ENCODE measurements at places on chromosomes 6 and 20.

DNA sequence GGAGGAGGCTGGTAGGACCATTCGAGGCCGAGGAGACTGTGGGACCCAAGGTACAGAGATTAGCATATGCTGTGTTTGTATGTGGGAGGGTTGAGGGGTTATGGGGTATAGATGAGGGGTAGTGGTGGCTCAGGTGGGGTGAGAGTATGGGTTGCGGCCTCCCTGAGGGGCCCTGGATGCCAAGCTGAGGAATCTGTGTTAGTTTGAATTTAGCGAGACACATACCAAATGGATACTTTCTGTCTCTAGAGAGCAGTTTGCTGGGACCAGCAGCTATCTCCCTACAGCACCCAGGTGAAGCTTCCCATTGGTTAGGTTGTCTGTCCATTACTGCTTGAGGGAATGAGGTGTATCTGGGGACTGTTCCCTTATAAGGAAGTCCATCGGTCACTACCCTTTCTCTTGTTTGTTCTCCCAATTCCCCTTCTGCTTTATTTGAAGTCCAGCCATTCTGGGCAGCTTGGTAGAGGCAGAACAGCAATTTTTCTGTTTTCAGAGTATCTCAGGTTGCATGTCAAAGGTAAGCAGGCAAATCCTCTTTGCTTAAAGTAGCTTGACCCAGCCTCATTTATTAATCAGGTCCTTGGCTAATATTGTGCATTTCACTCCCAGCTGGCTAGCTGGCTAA, 15.2 kb downstream of the CHMP4B start:
- DNase-seq = no peak

GRCh38 chr6:56620229-56620868, 22.3 kb downstream of the DST start:
- no peak for DNase-seq

DNA sequence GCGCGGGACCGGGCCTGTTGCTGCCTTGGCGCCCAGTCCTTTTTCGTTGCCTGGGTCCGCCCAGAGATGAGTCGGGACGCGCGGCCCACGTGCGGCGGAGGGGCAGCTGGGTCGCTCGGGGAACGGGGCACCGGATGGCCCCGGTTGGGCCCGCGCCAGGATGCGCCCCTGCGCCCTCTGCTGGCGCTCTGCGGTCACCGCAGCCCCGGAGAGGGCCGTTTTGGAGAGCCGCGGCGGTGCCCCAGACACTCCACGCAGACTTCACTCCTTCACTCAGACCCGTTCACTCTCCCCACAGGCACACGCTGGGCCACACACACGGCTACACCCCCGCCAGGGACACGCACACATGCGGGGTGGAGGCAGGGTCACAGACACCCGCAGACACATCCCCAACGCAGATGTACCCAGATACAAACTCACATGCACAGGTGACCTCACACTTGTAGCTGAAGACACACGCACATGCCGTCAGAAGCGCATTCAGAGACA, 38.8 kb downstream of the SRC start:
- DNase-seq = no peak

DNA sequence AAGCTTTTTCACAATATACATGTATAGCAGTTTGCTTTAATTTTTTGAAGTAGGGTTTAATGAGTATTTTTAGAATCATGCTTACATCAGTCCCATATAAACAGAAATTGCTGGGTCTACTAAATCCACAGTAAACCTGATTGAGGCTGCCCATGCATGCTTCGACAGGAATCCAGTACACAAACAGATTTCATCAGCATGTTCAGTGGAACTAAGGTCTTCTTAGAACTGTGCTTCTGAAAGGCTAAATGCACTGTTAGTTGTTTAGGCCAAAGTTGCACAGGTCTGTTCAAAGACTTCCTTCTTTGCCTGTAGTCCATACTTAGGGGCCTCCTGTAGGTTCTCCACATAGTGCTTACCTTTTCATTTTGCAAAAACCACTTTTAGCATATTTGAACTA, 42.5 kb upstream of the THBS2 start:
- DNase-seq = no peak

GRCh38 chr6:28330041-28330440, 5.9 kb downstream of the ZSCAN31 start:
- no peak for DNase-seq

- DNase-seq = peak; percentile 46
Observed at GRCh38 chr6:155328539-155329459, 14.5 kb upstream of the TFB1M start.

GRCh38 chr20:41330343-41330720, 10.3 kb upstream of the LPIN3 start:
- DNase-seq = no peak

DNA sequence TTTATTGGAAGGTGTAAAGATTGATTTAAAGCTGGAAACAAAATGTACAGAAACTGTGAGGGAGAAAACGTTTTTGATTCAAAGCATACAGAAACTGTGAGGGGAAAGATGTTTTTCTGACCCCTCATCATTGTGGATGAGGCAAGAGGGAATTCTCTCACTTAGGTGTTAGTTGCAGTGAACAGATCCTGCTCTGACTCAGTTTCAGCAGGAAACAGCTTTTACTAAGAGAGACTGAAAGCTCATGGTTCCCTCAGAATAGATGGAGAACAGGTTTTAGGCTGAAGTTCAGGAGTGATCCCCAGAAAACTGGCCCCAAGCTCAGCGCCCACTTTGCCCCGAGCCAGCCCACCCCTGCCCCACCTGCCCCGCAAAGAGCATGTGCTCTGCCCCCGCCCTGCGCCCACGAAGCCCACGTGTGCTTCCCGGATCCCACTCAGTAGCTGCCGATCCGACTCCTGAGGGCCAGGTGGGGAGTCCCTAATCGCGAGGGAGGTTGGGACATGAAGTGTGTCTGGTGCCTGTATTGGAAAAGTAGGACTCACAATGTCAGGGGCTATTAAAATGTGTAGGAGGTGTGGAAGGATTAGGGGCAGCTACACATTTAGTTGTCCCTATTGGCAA, 41.2 kb downstream of the DUSP22 start:
- no peak for DNase-seq

DNA sequence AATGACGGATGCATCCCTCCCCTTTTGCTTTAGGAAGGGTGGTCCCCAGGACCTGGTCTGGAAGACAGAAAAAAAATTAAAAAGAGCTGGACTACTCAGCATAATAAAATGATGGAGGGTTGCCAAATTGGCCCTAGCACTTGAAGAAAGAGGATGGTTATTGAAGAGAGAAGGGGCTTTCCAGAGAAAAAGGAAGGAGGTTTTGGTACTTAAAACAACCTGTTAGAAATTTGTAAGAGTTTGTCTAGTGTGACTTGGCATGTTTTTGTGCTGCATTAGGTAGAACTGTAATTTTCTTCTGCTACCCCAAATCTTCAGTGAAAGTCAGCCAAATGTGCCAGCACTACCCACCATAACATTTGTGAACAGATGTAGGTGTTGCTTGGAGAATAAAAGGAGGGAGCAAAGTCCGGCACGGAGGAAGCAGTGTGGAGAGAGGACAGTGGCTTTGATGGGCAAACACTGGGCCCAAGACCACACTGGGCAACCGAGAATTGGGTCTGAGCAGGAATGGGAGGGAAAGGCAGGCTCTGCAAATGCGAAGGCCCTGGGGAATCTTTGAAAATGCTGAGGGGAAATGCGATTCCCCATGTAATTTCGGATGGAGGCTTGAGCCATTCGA, 160.9 kb downstream of the QRSL1 start:
- no peak for DNase-seq

- DNase-seq = no peak
Observed at GRCh38 chr6:116866281-116866871, 10.7 kb upstream of the RFX6 start.

DNA sequence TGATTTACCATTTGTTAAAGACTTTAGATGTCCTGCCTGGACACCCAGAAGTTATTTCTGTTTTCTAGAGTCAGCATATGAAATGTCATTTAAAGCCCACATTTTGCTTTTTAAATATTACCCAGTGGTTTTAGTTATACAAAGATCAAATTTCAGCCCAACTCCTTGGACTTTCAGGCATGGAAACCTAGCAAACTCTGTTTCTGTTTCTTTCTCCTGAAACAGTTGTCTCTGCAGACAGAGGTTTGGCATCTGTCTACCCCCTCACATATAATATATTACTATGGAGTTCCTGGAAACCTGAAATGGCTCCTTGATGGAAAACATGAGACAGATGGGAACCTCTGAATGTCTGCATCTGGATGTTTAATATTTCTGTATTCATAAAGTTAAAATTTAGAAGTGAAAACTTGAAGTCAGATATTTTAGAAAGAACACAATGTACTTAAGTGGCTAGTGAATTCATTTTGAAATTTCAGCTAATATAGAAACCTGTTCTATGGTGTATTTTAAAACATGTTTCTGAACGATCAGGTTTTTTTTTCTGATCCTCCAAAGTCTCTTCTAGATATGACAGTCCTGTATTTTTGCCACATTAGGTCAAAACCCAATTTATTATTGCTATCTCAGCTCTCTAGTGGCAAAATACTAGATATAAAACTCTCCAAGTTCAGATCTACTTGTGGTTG, 743.3 kb downstream of the CD109 start:
- no peak for DNase-seq

- no peak for DNase-seq
Observed at GRCh38 chr6:85600713-85601313, 7.2 kb upstream of the SNX14 start.

- DNase-seq = no peak
Observed at GRCh38 chr6:106751501-106752252, 122.3 kb downstream of the QRSL1 start.

GRCh38 chr6:27477318-27478013, 4.6 kb upstream of the ZNF184 start:
- DNase-seq = no peak
